ENCODE measurements at places on chromosomes 16 and 17.

DNA sequence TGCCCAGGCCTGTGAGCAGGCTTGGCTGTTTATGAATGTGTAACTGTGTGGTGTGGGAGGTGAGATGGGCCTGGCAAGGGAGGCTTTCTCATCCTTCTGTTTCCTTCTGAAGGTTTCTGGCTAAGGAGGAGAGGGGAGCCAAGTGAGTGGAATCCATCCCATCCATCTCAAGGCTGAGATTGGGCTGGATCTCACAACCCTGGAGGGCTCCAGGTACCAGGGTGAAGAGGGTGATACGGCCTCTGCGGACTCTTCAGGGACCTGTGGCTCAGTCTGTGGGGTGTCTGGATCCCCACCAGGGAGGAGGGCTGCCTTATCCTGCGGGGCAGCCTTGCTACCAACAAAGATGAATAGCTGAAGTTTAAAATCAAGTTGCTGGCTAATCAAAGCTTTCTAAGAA is 7.0 kb downstream of the ZNF629 start:
- DNase-seq: no peak

GRCh38 chr17:48505788-48506187 is 25.0 kb downstream of the HOXB1 start:
- peak; percentile 78 for DNase-seq

- peak; percentile 75 for DNase-seq
Measured at GRCh38 chr17:55770196-55770870, 19.5 kb downstream of the PCTP start.

- DNase-seq: no peak
Measured at GRCh38 chr16:22322021-22322471, 24.8 kb downstream of the POLR3E start.

Measured in GM03348 (cell line).